HT1080 (cell line): ENCODE measurements at places on chromosomes 5 and 9. TPM values are rescaled to one million over a fixed set of nuclear protein-coding genes. Genes with fewer than 3 reads are reported as not detected.

Gene MLANA
- total RNA-seq, result 0.11 TPM in 1 of 2 replicates, not detected in the other

Gene LRRC70
- 0.13 and 0.27 TPM in 2 replicates for total RNA-seq

Gene C5orf52
- total RNA-seq, result not detected in 2 replicates

- peak; percentile 42 for DNase-seq
Observed at GRCh38 chr5:16508730-16509531, 43.3 kb upstream of the ZNF622 start.

Gene SGTB
- total RNA-seq, result 5.2 and 6.4 TPM in 2 replicates

- DNase-seq, result no peak
Observed at GRCh38 chr5:34847056-34847455, 8.1 kb downstream of the TTC23L start.

GRCh38 chr5:139882316-139882715 lies 86.7 kb downstream of the PSD2 start:
- DNase-seq, result no peak
